Liver (tissue), 10 donors: ENCODE measurements at places on chromosomes 12 and 14. TPM values are rescaled to one million over a fixed set of nuclear protein-coding genes. Genes with fewer than 3 reads are reported as not detected.

Gene GDF3
- not detected for total RNA-seq

Gene SERPINA1
- 22,719 TPM for total RNA-seq

Gene GPRC5D
- total RNA-seq: not detected

Gene ADCY6
- 12.7 TPM for total RNA-seq

Gene BRI3BP
- total RNA-seq: 6.0 TPM

Gene FAIM2
- not detected for total RNA-seq

Gene C12orf57
- 53.8 TPM for total RNA-seq

DNA sequence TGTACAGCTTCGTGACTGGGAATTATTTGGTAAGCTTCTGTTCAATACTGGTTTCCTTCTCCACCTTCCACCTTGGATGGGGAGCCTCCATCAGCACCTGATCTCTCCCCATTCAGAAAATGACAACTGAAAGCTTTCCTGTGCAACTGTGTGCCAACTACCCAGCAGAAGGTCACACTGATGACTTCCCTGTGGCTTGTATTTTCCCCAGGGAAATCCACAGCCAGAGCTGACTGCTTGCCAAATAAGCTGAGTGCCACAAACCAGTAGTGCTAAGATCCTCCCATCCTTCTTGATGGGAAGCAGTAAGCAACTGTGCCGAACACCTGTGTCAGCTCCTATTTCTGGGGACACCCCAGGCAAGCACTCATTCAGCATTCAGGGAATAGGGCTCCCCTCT, 257.2 kb upstream of the SOX5 start:
- H3K27me3 ChIP-seq: no peaks in the 10 kb centered on the region
- H3K4me1 ChIP-seq: no peaks in the 10 kb centered on the region
- no peak for DNase-seq
- H3K27ac ChIP-seq: no peak overlapping the region

- H3K27me3 ChIP-seq: no peaks in the 10 kb centered on the region
- H3K36me3 ChIP-seq: no peaks in the 10 kb centered on the region
- H3K27ac ChIP-seq: no peak overlapping the region
- H3K4me1 ChIP-seq: peaks cover 9% of the 10 kb centered on the region
- DNase-seq: no peak
Measured at GRCh38 chr12:105318651-105319483, 11.6 kb upstream of the C12orf75 start.

- H3K4me1 ChIP-seq: peaks cover 14% of the 10 kb centered on the region
- H3K27me3 ChIP-seq: no peaks in the 10 kb centered on the region
- DNase-seq: no peak
- no peak overlapping the region for H3K27ac ChIP-seq
Measured at GRCh38 chr14:101709533-101709881, 52.0 kb upstream of the PPP2R5C start.

DNA sequence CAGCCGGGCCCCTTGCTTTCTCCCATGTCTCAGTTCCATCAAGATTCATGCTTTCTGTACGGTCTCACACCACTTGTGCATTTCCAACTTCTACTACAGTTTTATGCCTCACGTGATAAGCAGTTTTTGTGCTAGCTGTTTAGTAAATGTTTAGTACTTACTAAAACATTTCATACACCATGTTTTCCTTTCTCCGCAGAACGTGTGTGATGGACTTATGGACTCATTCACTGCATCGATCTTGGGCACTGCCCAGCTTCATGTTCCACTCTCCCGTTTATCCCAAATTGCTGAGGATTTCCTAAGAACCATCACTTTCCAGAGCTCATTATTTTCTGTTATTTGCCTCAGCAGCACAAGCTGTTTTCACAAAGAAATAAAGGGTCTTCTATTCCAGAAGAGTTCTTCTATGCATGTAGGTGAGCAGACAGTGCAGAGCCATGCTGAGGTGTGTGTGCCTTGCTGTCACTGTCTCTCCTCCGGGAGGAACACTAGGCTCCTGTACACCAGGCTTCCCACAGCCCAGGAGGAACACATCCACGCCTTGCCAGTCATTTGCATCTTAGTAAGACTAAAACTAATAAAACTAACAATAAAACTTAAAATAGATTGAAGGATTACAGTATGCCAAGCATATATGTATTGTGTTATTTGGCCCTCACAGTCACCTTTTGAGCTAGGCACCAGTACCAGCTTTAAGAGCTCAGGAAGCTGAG, 90.3 kb upstream of the EEA1 start:
- H3K4me3 ChIP-seq: no peak overlapping the region
- no peak overlapping the region for H3K27ac ChIP-seq
- H3K4me1 ChIP-seq: peaks cover 1% of the 10 kb centered on the region
- no peak for DNase-seq
- H3K36me3 ChIP-seq: no peaks in the 10 kb centered on the region
- H3K27me3 ChIP-seq: no peaks in the 10 kb centered on the region

DNA sequence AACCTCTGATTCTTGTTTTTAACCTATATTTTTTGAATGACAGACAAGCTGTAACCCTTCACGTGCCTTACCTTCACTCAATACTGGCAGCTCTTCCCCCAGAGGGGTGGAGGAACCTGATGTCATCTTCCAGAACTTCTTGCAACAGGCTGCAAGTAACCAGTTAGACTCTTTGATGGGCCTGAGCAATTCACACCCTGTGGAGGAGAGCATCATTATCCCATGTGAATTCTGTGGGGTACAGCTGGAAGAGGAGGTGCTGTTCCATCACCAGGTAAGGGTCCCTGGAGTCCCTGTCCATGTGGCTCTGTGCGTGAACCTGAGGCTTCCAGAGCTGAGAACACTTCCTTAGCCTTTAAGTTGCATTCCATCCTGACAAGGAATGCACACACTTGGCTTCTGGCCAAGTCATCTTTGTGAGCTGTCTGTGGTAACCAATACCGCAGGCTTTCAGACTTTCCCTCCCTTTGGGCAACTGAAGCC, 22.7 kb downstream of the TRAFD1 start:
- no peak overlapping the region for H3K27ac ChIP-seq
- DNase-seq: no peak
- H3K4me3 ChIP-seq: no peak overlapping the region
- H3K36me3 ChIP-seq: peaks cover 26% of the 10 kb centered on the region
- H3K4me1 ChIP-seq: no peaks in the 10 kb centered on the region

- no peak overlapping the region for H3K27ac ChIP-seq
- no peaks in the 10 kb centered on the region for H3K27me3 ChIP-seq
- H3K36me3 ChIP-seq: peaks cover 65% of the 10 kb centered on the region
- H3K4me1 ChIP-seq: no peaks in the 10 kb centered on the region
Measured at GRCh38 chr14:64444984-64445845, 20.1 kb upstream of the AKAP5 start.

DNA sequence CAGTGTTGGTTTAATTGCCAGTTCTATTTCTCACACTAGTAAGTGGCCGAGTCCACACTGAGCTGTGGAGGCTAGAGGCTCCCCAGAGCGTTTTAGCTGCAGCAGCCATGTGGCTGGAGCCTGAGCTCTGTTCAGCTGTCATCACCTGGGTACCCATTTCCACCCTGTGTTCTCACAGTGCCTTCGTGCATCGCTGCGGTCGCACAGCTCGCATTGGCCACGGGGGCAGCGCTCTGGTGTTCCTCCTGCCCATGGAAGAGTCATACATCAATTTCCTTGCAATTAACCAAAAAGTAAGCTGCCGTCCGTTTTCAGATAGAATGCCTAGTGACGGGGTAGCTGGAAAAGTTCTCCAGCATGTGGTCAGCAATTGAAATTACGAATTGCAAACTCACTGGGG, 15.7 kb downstream of the DDX55 start:
- H3K27ac ChIP-seq: no peak overlapping the region
- peaks cover 62% of the 10 kb centered on the region for H3K36me3 ChIP-seq
- H3K27me3 ChIP-seq: no peaks in the 10 kb centered on the region
- H3K4me1 ChIP-seq: no peaks in the 10 kb centered on the region
- DNase-seq: no peak

DNA sequence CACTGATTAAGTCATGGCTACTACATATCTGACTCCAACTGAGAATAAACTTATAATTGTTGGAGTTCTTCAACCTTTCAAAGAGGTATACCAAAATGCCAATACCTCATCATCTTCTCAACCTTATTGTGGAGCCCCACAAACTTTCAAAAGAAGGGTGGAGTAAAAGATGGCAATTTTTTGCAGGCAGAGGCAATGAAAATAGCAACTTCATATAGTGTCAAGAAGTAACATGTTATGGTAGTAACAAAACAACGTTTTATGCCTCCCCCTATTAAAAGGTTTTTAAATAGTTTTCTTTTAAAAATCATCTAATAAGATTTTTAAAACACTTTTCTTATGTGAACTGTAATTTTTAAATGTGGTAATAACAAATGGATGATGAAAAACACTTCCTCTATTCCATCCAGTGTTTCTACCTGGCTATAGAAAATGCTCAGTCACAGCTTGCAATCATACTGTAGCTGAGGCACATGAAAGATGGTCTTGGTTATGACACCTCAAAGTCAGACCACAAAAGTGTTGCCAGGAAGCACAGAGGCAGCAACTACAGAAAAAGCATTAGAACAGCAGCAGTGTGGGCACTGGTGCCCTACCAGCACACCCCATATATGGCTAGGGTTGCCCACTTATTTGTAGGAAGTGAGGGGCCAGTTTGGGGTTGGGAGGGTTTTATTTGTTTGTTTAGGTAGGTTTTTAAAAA, 7.0 kb downstream of the PPP1R12A start:
- no peaks in the 10 kb centered on the region for H3K27me3 ChIP-seq
- H3K4me3 ChIP-seq: no peak overlapping the region
- H3K36me3 ChIP-seq: no peaks in the 10 kb centered on the region
- H3K27ac ChIP-seq: no peak overlapping the region
- peaks cover 9% of the 10 kb centered on the region for H3K4me1 ChIP-seq

- no peaks in the 10 kb centered on the region for H3K36me3 ChIP-seq
- H3K27ac ChIP-seq: no peak overlapping the region
- H3K27me3 ChIP-seq: no peaks in the 10 kb centered on the region
- H3K4me3 ChIP-seq: no peak overlapping the region
- no peaks in the 10 kb centered on the region for H3K4me1 ChIP-seq
- no peak for DNase-seq
Measured at GRCh38 chr12:9619411-9620179, 11.9 kb upstream of the KLRB1 start.

GRCh38 chr14:35343702-35344101, 51.5 kb downstream of the PSMA6 start:
- no peaks in the 10 kb centered on the region for H3K36me3 ChIP-seq
- no peak for DNase-seq
- H3K4me3 ChIP-seq: no peak overlapping the region
- H3K27me3 ChIP-seq: no peaks in the 10 kb centered on the region

DNA sequence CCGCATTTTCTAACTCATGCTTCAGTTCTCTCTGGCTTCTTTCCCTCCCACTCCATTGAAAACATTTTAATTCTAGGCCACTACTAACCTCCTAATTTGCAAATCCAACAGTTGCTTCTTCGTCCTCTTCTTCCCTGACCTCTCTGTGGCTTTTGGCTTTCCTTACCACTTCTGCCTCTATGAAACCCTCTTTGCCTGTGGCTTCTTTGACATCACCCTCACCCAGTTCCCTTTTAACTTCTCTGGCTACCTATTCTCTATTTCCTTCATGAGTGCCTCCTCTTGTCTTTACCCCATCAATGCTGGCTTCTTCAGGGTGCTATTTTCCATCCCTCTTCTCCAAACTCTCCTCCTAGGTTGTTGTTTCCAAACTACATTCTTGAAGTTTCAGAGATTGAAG, 4.4 kb upstream of the HCFC2 start:
- no peak for DNase-seq
- H3K36me3 ChIP-seq: no peaks in the 10 kb centered on the region
- peaks cover 27% of the 10 kb centered on the region for H3K4me1 ChIP-seq
- no peak overlapping the region for H3K4me3 ChIP-seq

GRCh38 chr12:2429032-2429431, 365.7 kb upstream of the FKBP4 start:
- no peak overlapping the region for H3K4me3 ChIP-seq
- no peak overlapping the region for H3K27ac ChIP-seq
- no peaks in the 10 kb centered on the region for H3K27me3 ChIP-seq
- H3K4me1 ChIP-seq: no peaks in the 10 kb centered on the region

DNA sequence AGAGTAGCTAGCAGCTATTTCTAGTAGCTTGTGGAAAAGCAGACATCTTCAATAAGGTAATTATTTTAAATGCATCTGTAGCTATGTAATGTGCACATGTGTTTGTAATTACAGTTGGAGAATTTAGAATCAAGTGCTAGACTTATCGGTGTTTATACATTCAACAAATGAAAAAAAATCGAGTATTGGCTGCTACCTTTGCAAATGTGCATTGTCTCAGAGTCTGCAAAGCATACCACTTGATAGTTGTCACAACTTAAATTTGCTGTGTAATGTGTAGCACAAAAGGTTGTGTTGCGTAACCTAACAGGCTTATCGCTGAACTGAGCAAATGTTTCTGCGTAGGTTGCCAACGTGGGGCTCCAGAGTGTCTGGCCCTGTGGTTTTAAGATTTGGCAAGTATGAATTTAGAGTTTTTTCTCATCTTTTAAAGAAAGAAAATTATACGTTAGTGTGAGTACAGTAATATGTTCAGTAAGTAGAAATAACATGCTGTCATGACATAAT, 44.3 kb downstream of the TMTC2 start:
- H3K4me1 ChIP-seq: no peaks in the 10 kb centered on the region
- H3K27ac ChIP-seq: no peak overlapping the region
- DNase-seq: no peak

- H3K27me3 ChIP-seq: no peaks in the 10 kb centered on the region
- no peak for DNase-seq
Measured at GRCh38 chr12:112005419-112006395, 7.3 kb downstream of the TMEM116 start.
